ENCODE measurements at places on chromosomes 7 and 10. TPM values are rescaled to one million over a fixed set of nuclear protein-coding genes. Genes with fewer than 3 reads are reported as not detected.

AKR1B15 gene
- total RNA-seq: not detected

HGF gene
- total RNA-seq: 10.9 TPM

IKZF5 gene
- total RNA-seq: 21.4 TPM

RBP4 gene
- 7.0 TPM for total RNA-seq

ZNF365 gene
- total RNA-seq: 2.9 TPM

MSMB gene
- not detected for total RNA-seq

PDZD7 gene
- total RNA-seq: 2.1 TPM

IL2RA gene
- 0.44 TPM for total RNA-seq

KCNH2 gene
- 22.7 TPM for total RNA-seq

MYL7 gene
- not detected for total RNA-seq

SLC26A5 gene
- 0.71 TPM for total RNA-seq

CHN2 gene
- total RNA-seq: 62.5 TPM

CDH23 gene
- 75.4 TPM for total RNA-seq

CPN1 gene
- not detected for total RNA-seq

MKI67 gene
- 16.4 TPM for total RNA-seq

GPRIN2 gene
- total RNA-seq: 9.0 TPM

SFTPA1 gene
- not detected for total RNA-seq

AGFG2 gene
- total RNA-seq: 7.5 TPM

PRTFDC1 gene
- total RNA-seq: 29.0 TPM

IMPDH1 gene
- total RNA-seq: 69.2 TPM

ZNHIT1 gene
- 52.2 TPM for total RNA-seq

PLXDC2 gene
- total RNA-seq: 65.8 TPM

CYP2C19 gene
- not detected for total RNA-seq

LMOD2 gene
- 6.0 TPM for total RNA-seq

ADARB2 gene
- total RNA-seq: 6.7 TPM

MEIG1 gene
- total RNA-seq: not detected

CFAP43 gene
- 6.3 TPM for total RNA-seq

ZKSCAN1 gene
- 77.0 TPM for total RNA-seq

FEZF1 gene
- total RNA-seq: 0.27 TPM

GNAT3 gene
- total RNA-seq: not detected
